ENCODE measurements at places on chromosomes 1 and 21. TPM values are rescaled to one million over a fixed set of nuclear protein-coding genes. Genes with fewer than 3 reads are reported as not detected.

The PTPRU gene
- 2.4 TPM for total RNA-seq

The ENAH gene
- 43.3 TPM for total RNA-seq

The CR1L gene
- total RNA-seq: 0.34 TPM

The CFHR5 gene
- not detected for total RNA-seq

The LCE1E gene
- total RNA-seq: not detected

The WNT2B gene
- 7.1 TPM for total RNA-seq

The AADACL3 gene
- not detected for total RNA-seq

The RNU1-3 gene
- 5,589 TPM for total RNA-seq

GRCh38 chr1:21237446-21238088 is 52.7 kb downstream of the ECE1 start:
- DNase-seq: no peak

DNA sequence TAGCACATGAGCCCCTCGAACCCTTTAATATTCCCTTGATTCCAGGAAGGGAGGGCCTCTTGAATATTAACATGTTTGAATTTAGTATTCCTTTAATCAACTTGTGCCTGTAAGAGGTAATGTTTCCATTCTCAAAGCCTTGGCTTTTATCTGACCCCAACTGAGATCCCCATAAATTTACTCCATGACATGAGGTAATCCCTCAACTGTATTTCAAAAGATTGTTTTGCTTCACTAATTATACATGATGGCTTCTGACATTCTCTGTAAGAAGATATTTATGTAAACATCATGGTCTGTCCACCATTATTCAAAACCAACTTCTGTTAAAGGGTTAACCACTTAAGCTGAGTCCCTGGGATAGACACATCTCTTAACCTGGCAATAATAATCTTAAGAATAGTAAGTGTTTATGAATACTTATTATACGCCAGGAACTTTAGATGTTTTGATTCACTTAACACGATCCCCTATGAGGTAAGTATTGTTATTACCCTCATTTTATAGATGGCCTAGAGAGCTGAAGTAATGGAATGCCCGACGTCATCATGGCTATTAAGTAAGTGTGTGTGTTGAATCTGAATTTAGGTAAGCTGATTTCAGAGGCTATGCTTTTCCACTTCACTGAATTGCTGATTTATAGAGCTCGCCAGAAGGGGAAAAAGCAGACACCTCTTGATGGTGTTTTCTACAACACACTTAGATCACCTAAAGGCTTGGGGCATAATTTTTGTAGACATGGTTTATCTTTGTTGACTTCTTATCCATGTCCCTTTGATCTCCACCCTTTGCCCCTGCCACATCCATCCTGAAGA is 11.1 kb downstream of the KRTAP19-1 start:
- DNase-seq: no peak

DNA sequence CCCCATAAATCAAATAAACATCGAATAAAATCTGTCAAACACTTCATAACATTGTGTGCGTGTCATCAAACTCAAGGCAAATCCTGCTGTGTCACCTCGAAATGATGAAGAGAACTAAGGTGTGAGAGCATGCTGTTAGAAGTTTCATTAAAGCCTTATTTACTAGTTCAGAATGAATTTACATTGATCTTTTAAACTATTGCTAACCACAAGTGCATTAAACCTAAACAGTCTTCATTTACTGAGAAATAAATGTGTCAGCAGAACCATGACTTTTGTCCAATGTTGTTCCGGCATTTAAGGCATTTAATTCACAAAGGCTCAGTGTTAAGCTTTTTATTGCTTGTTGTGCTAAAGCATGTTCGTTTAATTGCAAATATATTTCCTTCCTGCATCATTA is 474.4 kb downstream of the SETD4 start:
- DNase-seq: no peak

DNA sequence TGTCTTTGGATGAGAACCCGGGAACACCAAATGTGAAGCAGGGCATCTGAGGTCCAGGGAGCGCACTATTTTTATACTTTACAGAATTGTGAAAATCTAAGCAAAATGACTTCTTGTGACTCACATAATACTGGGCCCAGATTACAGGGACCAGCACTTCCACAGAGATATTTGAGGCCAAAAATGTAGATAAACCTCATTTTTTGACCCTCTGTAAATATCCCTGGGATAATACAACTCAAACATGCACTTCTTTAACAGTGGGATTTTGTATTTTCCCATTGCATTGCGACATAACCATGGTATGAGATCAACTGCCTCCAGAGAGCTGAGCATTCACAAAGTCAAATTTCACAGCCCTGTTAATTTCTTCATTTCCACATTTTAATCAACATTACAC is 289.4 kb upstream of the ADGRL4 start:
- no peak for DNase-seq

GRCh38 chr1:22639286-22639685 is 2.9 kb downstream of the C1QA start:
- no peak for DNase-seq

- no peak for DNase-seq
These were observed 177.2 kb downstream of the PLPPR4 start for GRCh38 chr1:99441299-99442095.

DNA sequence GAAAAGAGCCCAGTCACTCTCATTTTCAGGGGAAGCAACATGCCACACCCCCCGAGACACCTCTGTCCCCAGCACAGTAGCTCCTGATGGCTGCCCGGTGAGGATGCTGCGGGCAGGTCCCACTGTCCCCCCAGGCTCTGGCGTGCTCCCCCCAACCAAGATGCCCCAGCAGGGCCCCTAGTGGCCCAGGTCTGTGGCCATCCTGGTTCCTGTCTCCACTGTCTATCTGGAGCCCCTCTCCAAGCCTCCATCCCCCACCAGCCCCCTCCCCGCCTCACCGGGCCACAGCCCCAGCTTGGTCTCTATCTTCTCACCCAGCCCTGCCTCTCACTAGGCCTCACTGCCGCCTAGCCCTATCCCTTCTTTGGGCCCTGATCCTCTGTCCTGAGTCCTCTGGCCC is 61.8 kb downstream of the UBIAD1 start:
- DNase-seq: no peak

DNA sequence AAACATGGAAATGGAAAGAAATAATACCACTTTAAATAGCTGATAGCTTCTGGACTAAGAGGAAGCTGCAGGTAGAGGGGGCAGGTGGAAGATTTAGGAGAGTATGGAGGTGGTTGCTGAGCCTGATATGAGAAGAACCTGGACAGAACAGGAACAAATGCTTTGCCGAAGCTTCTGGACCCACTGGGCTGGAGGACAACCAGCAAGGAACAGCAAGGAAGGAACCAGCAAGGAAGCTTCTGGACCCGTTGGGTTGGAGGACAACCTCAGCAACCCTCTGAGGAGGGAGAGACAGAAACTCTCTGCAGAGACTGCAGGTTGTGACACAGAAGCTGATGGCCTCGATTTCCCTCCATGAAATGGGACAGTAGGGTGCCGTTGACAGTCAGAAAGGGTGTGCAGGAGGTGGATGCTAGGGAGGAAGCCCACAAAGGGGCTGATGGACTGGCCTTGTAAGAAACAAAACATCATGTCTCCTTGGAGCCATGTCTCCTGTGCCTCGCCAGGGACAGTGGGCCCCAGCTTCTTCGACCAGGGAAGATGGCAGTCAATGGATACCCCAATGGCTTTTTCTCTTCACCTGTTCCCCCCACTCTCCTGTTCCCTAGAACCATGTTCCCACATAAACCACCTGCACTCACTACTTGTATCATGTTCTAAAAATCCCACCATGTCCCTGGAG is 8.3 kb upstream of the WNT3A start:
- DNase-seq: no peak

- DNase-seq: no peak
These were observed 181.2 kb upstream of the CSF3R start for GRCh38 chr1:36663772-36664430.

DNA sequence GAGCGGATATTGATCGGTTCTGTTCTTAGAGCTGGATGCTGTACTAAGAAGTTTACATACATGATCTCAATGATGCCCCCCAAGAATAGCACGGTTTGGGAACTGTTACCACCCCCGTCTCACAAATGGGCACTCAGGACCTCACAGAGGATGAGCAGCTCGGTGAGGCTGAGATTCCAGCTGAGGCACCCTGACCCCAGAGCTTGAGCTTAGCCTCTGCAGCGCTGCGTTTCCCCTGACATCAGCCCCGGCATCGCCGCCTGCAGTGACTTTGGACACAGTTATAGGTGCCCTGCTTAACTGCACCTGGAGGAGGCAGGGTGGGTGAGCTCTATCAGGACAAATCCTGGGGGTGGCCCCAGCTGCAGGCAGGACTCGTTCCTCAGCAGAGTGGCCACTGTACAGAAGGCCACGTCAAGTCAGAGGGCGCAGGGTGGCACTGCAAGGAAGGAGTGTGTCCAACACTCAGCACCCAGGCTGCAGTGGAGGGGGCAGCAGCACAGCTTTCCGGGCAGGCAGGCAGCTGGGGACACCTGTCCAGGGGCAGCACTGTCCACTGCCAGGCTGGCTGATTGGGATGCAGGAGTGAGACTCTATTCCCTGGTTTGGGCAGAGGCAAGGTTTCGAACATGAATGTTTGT is 65.8 kb upstream of the ABCG1 start:
- no peak for DNase-seq

DNA sequence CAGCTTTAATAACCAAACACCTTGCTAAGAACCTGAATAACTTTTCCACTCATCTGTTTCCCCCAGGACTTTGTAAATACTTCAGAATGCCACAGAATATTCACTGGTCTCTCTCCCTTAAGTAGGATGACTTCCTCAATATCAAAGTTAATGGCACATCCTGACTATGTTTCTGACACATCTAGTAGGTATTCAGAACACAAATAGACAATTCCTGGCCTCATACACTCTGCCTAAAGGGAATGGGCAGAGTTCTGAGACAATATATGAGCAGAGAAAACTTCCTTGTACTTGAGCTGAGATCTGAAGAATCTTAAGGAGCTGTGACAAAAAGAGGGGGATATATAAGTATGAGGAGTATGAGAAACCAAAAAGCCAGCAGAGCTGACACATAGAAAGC is 34.8 kb downstream of the ANKRD13C start:
- no peak for DNase-seq

GRCh38 chr1:171984850-171985485 is 143.7 kb downstream of the DNM3 start:
- no peak for DNase-seq

- no peak for DNase-seq
These were observed 87.8 kb downstream of the GLUL start for GRCh38 chr1:182303778-182304177.

- DNase-seq: no peak
These were observed 27.4 kb upstream of the DNASE2B start for GRCh38 chr1:84370831-84371394.

DNA sequence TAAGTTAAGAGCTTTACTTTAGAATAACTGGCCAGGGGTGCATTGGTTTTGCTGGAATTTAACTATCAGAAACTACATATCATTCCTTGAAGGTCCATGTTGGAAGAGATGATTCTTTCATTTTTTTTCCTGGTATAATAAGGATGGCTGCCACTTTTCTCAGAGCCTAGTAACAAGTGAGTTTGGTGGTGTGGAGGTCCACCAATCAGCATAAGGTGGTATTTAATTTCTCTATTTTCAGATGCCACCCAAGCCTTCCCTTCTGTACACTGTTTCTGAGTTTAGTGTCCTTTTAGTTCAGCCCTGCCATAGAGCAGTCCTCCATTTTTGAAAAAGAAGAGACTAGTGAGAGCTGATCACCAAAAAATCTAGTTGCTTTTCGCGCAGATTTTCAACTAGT is 386.3 kb downstream of the USP25 start:
- no peak for DNase-seq

DNA sequence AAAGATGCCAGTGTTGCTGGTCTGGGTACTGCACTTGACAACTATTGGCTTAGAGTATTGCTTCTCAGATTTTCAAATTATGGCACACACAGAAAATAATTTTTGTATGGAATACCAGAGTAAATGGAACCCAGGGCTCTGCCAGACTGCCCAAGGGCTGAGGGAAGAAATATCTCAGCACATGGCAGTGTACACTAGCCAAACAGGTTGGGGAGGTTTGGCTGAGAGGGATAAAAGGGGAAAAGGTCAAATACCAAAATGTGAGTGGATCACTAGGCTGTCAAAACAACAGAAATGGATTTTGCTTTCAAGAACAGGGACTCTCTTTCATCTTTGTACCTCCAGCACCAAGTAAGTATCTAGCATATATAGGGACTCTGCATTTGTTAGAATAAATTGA is 3.0 kb upstream of the RGS8 start:
- no peak for DNase-seq

DNA sequence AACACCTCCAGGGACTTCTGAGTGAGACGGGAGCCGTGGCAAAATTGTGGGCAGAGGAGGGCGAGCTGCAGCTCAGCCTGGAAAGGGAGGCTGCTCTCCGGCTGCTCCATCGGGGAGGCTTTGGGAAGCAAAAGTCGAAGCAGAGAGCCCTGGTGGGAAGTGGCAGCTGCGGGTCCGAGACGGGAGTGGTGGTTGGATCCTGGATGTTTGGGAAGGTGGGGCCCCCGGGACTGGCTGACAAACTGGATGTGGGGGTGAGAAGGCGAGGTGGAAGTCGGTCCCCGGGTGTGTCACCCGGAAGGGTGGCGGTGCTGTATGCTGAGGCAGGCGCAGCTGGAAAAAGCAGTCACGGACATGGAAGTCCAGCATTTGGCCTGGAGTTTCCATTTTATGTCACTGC is 52.1 kb downstream of the KCNAB2 start:
- DNase-seq: no peak

GRCh38 chr21:37184784-37185593 is 82.1 kb downstream of the VPS26C start:
- DNase-seq: no peak

DNA sequence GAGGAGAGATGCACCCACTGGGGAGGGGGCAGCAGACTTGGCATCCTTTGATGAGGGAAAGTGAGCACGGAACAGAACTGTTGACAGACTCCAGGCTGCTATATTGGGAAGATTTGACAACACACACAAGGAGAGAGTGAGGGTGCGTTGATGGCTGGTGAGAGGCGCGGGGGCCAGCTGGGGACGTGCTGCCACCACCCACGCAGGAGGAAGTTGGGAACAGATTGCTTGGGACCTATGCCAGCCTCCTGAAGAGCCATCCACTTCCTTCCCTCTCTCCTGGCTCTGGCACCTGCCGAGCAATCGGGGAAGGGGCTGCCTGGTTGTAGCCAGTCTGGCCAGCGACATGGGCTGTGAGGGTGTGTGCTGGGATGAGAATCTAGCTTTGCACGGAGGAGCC is 223.7 kb upstream of the CSF3R start:
- no peak for DNase-seq

DNA sequence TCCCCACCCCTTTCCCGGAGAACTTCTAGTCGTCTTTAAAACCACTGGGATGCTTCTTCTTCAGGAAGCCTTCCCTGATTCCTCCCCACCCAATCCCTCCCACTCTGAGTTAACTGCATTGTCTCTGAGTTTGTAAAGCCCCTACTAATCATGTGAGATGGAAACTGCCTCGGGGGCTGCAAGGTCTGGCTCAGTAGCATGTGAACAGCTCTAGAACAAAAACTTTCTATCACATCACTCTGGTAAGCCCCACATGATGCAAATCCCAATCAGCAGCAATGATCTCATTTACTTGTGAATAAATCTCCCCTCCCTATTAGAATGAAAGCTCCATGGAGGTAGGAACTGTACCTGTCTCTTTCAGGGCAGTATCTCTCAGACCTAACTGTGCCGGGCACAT is 141.0 kb upstream of the JUN start:
- DNase-seq: no peak

- DNase-seq: peak; percentile 62
These were observed 45.7 kb downstream of the SLC9A1 start for GRCh38 chr1:27109103-27109822.

All from left colon (tissue), 2 donors.